ENCODE measurements at places on chromosomes 5 and 9.

DNA sequence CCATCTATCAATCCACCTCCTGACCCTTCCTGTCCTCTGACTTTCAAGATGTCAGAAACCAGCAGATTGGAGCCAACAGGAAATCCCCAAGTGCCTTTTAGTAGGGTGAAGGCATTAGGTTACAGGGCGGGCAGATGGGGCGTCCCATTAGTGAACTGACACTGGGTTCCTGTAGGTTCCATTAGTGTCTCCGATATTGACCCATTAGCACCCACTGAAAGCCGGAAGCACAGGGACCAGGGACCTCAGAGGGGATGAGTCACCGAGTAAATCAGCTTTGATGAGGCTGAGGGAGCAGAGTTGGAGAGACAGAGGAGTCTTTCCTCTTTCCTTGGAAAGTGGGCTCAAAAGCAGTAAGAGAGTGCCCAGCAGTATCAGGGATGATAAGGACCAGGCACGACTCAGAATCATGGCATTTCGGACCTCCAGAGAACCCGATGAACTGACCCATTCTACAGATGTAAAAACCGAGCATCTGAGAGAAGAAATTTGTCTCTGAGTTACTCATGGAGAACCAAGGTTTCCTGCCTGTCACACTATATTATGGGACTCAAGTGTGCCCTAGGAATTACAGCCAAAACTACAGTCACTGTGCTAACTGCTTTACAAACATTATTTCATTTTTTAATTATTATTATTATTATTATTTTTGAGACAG lies 47.2 kb upstream of the FABP6 start:
- no peak for DNase-seq

- DNase-seq: peak; percentile 25
Measured at GRCh38 chr9:34047864-34048726, 592 bp downstream of the UBAP2 start.

DNA sequence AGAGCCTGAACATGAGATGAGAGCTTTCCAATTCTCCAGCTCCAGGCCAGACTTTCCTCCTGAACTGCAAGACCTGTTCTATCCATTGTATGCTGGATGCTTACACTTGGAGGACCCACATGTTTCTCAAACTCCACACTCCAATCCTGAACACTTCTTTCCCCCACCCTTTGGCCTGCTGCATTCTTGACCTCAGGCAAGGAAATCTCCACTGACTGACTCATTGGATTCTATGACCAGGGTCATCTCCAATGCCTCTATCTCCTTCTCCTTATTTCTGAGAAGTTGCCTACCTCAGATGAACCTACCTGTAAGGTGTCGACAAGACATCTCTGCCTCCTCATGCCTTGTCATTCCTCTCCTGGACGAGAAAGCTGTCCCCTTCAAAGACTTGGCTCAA lies 153.6 kb downstream of the CRB2 start:
- no peak for DNase-seq

GRCh38 chr5:10059556-10059955 lies 190.1 kb downstream of the ATPSCKMT start:
- DNase-seq: no peak

DNA sequence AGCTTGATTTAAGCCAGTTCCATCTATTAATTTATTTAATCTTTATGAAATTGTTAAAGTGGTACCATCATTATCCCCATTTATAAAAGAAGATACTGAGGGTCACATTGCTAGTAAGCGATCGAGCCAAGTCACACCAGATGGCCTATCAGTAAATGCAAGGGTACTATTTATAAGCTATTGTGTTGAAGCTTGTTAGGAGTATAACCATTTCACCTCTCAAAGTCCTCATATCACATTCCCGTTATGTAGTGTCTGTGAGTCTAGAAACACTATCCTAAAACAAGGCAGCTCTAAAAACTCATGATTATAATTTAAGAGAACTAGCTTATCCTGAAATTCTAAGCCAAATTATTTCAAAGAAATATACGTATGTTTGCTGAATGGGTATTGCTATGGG lies 1161.8 kb downstream of the EFNA5 start:
- no peak for DNase-seq

All from NCI-H774 (cell line).